IPS DF 19.7 (cell line): ENCODE measurements at places on chromosomes 2 and 18.

DNA sequence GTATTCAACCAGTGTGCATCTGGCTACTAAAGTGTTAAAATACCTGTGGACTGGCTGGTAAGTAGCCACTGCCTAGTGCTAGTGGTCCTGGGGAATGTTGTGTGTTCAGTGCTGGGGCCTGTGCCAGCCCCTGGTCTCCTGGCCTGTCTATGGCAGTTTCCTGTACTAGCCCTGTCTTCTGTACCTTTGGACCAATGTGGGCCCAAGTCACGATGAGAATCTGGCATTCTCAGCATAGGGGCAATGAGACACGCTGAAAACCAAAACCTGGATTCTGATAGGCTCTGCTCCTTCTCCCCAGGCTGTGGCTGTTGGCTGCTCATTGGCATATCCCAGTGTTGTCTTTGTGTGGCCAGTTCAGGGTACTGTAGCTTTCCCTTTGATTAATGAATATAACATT lies 170.4 kb downstream of the PTPRM start:
- DNase-seq = no peak

DNA sequence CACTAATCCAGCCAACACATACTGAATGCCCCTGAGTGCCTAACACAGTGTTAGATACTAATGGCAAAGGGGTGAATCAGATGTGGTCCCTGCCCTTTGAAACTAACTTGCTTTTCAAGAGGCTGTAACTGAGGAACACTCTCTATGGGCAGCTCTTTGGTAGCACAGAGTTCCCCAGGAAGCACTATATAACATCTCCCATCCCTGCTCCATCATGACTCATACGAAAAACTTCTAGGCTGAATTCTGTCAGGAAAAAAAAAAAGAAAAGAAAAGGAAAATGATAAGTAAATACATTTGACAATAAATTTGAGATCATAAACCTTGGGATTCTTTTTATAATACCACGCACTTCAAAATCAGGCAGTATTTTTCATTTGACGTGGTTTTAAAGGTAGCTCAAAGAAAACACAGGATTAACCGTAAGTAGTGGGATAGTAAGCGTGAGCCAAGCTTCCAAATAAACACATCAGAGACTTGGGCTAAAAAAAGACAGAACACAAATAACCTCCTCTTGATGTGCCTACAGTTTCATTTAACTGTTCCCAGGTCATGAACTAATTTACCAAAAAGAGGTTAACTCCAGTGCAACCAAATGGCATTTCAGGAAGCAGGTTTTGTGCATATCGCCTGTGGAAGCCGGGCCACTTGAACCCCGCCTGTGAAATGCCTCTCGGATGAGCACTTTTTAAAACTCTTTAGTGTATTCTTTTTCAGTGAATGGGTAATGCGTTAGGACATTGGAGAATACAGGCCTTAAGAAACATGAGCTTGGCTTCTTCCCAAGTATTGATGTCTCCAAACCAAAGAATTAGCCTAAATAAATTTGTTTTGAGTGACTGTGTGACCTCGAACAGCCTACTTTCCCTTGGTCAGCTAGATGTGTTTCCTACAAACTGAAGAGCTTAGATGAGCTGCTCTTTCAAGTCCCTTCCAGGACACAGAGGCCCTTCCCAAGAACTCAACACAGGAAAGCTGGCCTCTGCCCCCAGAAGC lies 42.0 kb downstream of the RDH14 start:
- no peak for DNase-seq

DNA sequence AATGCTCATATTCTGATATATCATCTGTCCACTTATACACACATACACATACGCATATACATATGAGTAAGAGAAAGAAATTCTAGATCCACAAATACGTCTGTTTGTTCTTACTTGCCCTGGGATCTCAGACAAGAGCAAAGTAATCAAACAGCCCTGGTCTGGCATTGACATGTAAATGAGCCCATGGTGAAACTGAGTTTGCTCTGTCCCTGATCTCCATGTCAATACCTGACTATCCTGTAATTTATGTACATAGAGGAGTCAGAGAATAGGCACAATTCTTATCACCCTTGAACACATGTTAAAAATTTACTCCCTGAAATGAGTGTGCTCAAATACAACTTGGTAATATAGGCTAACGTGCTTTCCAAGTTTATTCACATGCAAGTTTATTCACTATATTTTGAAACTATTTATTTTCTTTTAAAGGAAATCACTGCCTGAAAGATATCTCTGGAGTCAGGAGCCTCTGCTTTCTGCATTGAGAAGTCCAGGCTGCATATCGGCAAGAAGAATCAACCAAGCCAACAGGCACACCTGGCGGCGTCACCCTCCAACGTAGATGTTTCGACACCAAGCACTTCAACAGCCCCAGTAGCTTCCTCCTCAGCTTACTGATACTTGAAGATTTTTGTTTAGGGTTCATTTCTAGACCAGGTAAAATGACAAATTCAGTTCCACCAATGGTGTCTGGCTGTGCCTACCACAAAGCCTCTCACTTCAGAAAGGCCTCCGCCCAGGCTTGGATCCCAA lies 100.6 kb downstream of the CMPK2 start:
- DNase-seq = peak; percentile 50

GRCh38 chr2:159891917-159892730 lies 94.1 kb upstream of the CD302 start:
- no peak for DNase-seq

DNA sequence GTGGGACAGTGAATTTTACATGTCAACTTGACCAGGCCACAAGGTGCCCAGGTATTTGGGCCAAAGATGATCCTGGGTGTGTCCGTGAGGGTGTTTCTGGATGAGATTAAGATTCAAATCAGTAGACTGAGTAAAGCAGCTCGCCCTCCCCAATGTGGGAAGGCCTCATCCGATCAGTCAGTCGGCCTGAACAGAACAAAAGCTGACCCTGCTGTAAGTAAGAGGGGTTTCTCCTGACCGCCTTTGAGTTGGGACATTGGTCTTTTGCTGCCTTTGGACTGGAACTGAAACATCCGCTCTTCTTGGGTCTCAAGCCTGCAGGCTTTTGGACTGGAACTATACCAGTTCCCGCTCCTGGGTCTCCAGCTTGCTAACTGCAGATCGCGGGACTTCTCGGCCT lies 233.3 kb downstream of the KLHL29 start:
- DNase-seq = no peak

DNA sequence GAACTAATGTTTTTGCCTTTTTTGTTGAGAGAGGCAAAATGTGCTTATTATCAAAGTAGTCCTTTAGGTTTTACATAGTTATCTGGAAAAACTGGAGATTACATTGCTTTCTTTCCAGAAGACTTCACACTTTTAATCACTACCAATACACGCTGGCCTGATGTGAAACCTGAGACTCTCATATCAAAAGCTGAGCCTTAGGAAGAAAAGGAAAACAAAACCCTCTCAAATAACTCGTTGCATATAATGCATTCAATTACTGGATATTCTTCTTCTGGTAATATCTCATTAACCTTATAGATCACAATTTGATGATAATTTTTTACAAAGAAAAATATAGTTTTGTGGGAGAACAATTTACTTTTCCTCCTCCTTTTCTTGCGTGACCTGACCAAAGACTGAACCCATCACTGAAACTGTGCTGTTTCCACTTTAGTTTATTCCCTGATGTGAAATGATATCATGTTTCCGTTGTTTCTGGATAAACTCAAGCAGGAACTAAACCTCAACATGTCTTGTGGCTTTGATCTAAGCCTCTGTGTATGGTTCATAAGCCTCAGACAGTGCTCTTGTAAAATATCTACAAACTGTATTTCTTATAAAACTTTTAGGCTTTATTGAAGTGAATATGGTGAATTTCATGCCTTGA lies 332.4 kb downstream of the GULP1 start:
- DNase-seq = no peak

DNA sequence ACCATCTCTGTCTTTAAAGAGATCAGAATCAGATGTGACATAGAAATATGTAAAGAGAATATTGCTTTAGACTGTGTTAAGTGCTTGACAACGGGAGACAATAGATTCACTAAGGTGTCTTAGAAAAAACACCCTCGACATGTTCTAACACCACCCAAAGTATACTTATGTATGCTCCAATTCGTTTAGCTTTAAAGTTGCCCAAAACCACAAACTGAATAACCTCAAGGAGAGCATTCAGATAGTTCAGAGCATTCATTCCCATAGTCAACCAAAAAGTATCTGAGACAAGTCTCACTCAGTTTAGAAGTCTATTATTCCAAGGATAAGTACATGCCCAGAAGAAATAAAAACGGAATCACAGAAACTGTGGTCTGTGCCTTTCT lies 96.4 kb downstream of the KYNU start:
- DNase-seq = no peak

DNA sequence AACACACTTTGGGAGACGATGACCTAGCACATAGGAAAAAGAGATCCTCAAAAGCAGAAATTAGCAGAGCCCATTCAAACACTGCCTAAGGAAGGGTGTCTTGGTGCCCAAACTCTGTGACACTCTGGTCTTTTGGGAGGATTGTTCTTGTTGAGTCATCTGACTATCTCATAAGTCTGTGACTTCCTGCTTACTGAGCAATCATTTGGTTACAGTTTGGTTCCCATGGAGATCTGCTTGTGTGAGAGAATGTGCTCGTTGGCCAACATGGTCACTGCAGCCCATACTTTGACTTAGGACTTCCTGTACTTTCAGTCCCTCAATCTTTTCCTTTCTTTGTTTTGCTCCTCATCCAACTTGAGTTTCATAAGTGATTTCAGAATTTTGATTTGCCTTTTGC lies 602.9 kb downstream of the NYAP2 start:
- no peak for DNase-seq

GRCh38 chr2:190425221-190425866 lies 17.2 kb downstream of the MFSD6 start:
- no peak for DNase-seq

DNA sequence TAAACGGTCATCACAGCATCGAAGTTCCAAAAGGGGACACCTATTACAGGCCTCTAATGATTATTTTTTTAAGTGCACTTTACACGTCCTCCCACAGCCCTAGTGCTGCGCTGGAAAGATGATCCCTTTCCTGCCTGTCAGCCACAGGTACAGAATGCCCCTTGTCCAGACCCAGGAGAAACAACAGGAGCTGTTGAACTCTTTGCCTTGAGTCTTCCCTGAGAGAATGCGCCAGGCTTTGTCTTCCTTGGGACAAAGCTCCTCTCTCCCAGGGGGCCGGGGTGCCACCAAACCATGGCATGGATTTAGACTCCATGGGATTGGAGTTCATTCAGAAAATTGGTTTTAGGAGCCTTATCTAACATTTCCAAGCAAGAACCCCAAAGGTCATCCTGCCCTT lies 319.0 kb upstream of the SOX11 start:
- peak; percentile 78 for DNase-seq

- DNase-seq = no peak
Observed at GRCh38 chr2:188318161-188318749, 26.6 kb downstream of the GULP1 start.

- DNase-seq = no peak
Observed at GRCh38 chr2:187493877-187494568, 46.0 kb upstream of the CALCRL start.

GRCh38 chr2:71788186-71788525 lies 334.8 kb downstream of the DYSF start:
- DNase-seq = no peak

DNA sequence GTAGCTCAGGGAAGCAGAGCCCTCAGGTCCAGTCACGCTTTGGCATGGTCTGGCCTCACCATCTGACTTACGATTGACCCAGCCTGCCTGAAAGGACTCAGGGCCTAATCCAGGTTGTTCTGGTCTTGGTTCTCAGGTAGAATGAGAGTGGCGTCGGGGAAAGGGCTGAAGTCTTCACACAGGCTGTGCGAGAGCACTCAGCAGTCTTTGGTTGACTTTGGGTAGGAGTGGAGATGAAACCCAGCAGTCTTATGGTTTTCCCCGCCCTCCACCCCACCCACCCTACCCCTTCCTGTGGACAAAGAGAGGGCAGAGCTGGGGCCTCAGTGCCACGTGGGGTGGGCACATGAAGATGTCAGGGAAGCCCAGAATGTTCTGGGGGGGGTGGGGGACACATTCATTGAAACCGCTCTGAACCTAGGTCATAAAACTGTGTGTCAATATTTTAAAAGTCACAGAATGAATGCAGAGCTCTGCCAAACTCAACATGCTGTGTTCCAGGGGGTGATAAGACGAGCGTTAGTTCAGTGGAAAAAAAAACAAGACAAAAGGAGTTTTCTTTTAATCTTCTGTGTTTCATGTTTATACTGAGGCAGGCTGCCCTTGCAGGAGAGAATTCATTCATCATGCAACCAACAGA lies 58.6 kb upstream of the ALPP start:
- DNase-seq = no peak

DNA sequence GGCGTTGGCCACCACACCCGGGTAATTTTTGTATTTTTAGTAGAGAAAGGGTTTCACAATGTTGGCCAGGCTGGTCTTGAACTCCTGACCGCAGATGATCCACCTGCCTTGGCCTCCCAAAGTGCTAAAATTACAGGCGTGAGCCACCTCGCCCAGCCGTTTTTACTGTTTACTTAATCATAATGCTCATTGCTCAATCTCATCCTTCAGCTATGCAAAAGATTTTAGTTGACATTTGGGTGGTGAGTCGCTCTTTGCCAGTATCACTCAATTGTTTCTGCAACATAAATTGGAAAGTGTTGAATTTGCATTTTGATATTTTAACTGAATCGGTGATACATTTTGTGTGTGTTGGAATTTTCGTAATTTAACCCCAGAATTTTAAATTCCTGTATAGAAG lies 7.8 kb upstream of the ZNF532 start:
- DNase-seq = no peak

GRCh38 chr2:181848261-181848886 lies 43.2 kb upstream of the ITPRID2 start:
- no peak for DNase-seq

- no peak for DNase-seq
Observed at GRCh38 chr2:7053650-7054265, 136.5 kb downstream of the RNF144A start.

- DNase-seq = no peak
Observed at GRCh38 chr2:86789687-86790133, 1.0 kb downstream of the CD8A start.

DNA sequence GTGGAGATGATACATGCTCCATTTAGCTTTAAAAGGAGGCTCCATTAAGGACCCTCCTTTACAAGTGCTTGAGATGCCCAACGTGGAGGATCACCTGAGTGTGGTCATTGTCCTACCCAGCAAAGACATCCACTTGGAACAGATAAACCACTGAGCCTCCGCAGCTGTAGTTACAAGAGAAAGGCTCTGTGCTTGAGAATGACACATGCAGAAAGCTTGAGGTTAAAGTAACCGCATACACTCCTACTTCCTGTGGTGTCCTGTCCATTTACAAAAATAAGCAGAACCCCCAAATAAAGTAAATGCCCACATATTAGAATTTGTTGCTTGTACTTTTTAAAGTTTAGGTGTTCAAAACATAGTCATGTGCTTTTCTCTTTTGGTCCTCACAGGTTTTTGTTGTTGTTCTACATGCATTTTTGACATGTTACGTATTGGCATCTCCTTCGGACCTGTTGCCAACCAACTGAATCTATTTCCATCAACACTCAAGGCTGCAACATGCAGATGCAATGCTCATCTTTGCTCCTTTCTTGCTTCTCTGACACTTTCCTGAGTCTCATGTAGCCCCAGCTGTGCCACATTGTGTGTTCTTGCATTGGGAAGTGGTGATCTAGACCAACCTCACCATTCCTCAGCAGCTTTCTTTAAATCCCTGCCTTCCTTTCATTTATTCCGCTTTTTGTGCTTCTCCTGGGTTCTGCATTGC lies 56.0 kb downstream of the SERPINB7 start:
- no peak for DNase-seq

- DNase-seq = no peak
Observed at GRCh38 chr2:236566596-236566995, 3.0 kb upstream of the ACKR3 start.

- DNase-seq = no peak
Observed at GRCh38 chr18:3983351-3983969, 471.6 kb downstream of the DLGAP1 start.

- no peak for DNase-seq
Observed at GRCh38 chr2:118240276-118240675, 152.0 kb downstream of the INSIG2 start.
